ENCODE measurements at places on chromosomes 5 and 9. TPM values are rescaled to one million over a fixed set of nuclear protein-coding genes. Genes with fewer than 3 reads are reported as not detected.
A peak's percentile ranks its signal among the peaks of the same experiment; 100 is the strongest.

DNA sequence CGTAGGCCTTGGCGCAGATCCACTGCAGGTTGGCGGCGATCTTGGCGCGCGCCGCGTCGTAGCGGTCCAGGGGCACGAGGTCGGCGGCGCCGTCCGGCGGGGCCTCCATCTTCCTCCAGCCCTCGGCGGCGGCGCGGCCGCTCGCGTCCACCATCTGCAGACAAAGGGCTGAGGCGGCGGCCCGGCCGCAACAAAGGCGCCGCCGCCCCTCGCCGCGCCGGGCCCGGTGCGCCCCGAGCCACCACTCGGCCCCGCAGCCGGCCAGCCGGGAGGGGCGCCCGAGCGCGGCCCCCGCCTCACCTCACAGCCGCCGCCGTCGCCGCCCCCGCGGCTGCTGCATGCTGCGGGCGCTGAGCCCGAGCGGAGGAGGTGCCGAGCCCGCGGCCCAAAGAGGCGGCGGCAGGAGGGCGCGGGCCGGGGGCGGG, 328 bp downstream of the CAMSAP1 start:
- H3K36me3 ChIP-seq = peaks cover 54% of the 10 kb centered on the region
- DNase-seq = no peak
- no peak overlapping the region for H3K4me3 ChIP-seq
- H3K27ac ChIP-seq = no peak overlapping the region
- no peaks in the 10 kb centered on the region for H3K27me3 ChIP-seq
- H3K4me1 ChIP-seq = peaks cover 67% of the 10 kb centered on the region

DNA sequence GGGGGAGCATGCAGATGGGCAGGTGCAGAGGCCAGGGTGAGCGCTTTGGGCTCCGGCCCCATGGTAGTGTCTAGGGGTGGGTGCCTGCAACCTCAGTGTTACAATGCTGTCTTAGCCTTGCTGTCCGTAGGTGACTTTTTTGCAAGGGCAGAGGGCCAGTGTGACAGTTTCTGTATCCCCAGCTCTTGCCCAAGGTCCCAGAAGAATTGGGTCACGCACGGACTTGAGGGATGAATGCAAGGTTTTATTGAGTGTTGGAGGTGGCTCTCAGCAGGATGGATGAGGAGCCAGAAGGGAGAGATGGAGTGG, 492.5 kb downstream of the AGTPBP1 start:
- H3K4me1 ChIP-seq = no peaks in the 10 kb centered on the region
- no peaks in the 10 kb centered on the region for H3K27me3 ChIP-seq
- no peak overlapping the region for H3K27ac ChIP-seq
- no peak overlapping the region for H3K4me3 ChIP-seq
- no peak for DNase-seq
- H3K36me3 ChIP-seq = no peaks in the 10 kb centered on the region

The MTMR12 gene
- 22.8 TPM for total RNA-seq

The PRXL2C gene
- total RNA-seq = 5.5 TPM

- H3K4me3 ChIP-seq = no peak overlapping the region
- DNase-seq = no peak
- H3K27ac ChIP-seq = no peak overlapping the region
- no peaks in the 10 kb centered on the region for H3K4me1 ChIP-seq
These were observed 285.1 kb downstream of the TMEM167A start for GRCh38 chr5:82792096-82792495.

DNA sequence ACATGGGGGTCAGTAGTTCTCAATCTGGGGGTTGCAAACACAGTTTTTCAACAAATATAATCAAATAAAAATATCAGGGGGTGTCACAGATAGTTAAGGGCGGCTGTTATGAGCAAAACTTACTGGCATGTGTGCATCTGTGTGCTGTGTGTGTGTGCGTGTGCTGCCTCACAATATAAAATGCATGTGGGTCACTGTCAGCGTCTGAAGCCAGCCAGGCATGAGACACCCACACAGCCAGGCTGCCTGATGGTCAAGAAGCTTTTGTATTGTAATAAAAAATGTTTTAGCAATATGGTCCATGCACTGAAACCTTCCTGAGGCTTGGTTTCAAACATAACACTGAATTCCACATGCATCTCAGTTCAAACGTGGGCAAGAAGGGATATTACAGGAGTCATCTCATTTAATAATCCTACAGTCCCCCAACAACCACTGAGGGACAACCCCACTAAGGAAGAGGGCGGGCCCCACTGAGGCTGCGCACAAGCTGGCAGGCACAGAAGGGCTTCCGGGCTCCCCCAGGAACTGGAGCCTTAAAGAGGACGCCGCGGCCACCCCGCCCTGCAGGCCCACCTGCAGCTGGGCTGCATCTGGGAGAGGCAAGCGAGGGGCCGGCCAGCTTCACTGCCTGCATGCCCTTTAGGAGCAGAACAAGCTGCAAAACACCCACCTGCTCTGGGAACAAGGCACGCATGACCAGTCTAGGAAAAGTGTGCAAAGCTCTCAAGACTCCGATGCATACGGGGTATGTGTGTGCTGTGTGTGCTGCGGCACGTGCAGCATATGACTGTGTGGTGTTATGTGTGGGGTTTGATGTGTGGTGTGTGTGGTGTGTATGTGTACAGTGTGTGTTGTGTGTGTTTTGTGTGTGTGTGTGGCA, 14.1 kb downstream of the SEMA4D start:
- peak; percentile 79 for DNase-seq
- H3K27me3 ChIP-seq = no peaks in the 10 kb centered on the region
- peaks cover 91% of the 10 kb centered on the region for H3K4me1 ChIP-seq
- peaks cover 42% of the 10 kb centered on the region for H3K36me3 ChIP-seq
- peak overlapping the region; percentile 79 for H3K4me3 ChIP-seq
- peak overlapping the region; percentile 93 for H3K27ac ChIP-seq

- no peak overlapping the region for H3K27ac ChIP-seq
- H3K4me3 ChIP-seq = no peak overlapping the region
- H3K36me3 ChIP-seq = peaks cover 3% of the 10 kb centered on the region
- no peak for DNase-seq
- H3K27me3 ChIP-seq = no peaks in the 10 kb centered on the region
- H3K4me1 ChIP-seq = no peaks in the 10 kb centered on the region
These were observed 2.0 kb upstream of the C1QTNF3 start for GRCh38 chr5:34045023-34045422.

DNA sequence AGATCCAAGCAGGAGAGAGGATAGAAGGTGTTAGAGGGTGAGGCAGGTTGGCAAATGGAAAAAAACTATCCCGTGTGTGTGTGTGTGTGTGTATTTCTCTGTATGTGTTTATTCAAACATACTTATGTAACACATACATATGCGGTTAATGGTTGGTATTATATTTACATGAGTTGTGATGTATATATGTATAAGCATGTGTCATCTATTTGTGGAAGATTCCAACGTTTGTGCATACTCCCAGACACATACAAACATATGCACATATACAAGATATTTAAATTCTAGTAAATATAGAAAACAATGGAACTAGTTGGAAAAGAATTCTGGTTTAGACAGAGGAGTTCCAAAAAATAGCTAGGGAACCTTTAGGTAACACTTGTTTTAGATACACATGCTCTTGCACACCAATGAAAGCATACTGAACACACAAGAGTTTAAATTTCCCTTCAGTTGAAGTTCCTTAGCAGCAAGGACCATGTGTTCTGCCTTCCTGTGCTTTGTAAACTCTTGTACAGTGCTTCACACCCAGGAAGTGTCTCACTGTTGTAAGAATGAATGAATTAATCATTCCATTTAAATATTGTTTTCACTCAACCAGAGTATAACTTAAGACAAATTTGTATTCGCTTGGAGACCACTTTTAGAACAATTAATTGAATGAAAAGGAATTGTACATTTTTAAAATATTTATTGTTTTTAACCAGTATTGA, 257.8 kb downstream of the FER start:
- H3K4me1 ChIP-seq = no peaks in the 10 kb centered on the region
- DNase-seq = no peak
- no peak overlapping the region for H3K4me3 ChIP-seq
- H3K27me3 ChIP-seq = no peaks in the 10 kb centered on the region
- H3K36me3 ChIP-seq = no peaks in the 10 kb centered on the region

The TMEM267 gene
- 15.7 TPM for total RNA-seq

- H3K4me1 ChIP-seq = no peaks in the 10 kb centered on the region
- H3K36me3 ChIP-seq = no peaks in the 10 kb centered on the region
- no peak overlapping the region for H3K27ac ChIP-seq
- no peaks in the 10 kb centered on the region for H3K27me3 ChIP-seq
These were observed 120.3 kb upstream of the BASP1 start for GRCh38 chr5:17096952-17097695.

DNA sequence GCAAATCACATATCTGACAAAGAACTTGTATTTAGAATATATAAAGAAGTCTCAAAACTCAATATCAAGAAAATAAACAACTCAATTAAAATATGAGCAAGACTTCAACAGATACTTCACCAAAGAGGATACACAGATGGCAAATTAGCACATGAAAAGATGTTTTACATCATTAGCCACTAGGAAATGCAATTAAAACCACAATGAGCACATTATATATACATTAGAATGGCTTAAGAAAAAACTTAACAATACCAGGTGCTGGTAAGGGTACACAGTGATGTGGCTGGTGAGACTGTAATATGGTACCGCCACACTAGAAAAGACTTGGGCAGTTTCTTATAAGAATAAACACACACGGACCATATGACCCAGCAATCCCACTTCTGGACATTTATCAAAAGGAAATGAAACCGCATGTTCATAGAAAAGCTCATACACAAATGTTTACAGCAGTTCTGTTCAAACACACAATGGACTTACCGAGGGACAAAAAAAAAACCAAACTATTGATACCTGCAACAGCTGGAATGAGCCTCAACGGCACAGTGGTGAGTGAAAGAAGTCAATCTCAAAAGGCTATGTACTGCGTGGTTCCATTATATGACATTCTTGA, 27.6 kb downstream of the SEMA4D start:
- DNase-seq = peak; percentile 5
- H3K4me3 ChIP-seq = peak overlapping the region; percentile 38
- peaks cover 92% of the 10 kb centered on the region for H3K4me1 ChIP-seq
- H3K27ac ChIP-seq = peak overlapping the region; percentile 95
- peaks cover 79% of the 10 kb centered on the region for H3K36me3 ChIP-seq
- H3K27me3 ChIP-seq = no peaks in the 10 kb centered on the region

GRCh38 chr5:143177263-143177983, 226.1 kb downstream of the NR3C1 start:
- no peaks in the 10 kb centered on the region for H3K27me3 ChIP-seq
- DNase-seq = no peak
- peaks cover 10% of the 10 kb centered on the region for H3K4me1 ChIP-seq
- H3K27ac ChIP-seq = no peak overlapping the region
- no peak overlapping the region for H3K4me3 ChIP-seq

GRCh38 chr9:137459601-137460362, 648 bp upstream of the NSMF start:
- peaks cover 12% of the 10 kb centered on the region for H3K36me3 ChIP-seq
- DNase-seq = peak; percentile 32
- peak overlapping the region; percentile 38 for H3K4me3 ChIP-seq
- H3K27me3 ChIP-seq = no peaks in the 10 kb centered on the region

- DNase-seq = no peak
- H3K27me3 ChIP-seq = peaks cover 5% of the 10 kb centered on the region
- no peaks in the 10 kb centered on the region for H3K4me1 ChIP-seq
- H3K4me3 ChIP-seq = no peak overlapping the region
These were observed 98.1 kb upstream of the TUT7 start for GRCh38 chr9:86452201-86452828.

The NEUROG1 gene
- not detected for total RNA-seq

DNA sequence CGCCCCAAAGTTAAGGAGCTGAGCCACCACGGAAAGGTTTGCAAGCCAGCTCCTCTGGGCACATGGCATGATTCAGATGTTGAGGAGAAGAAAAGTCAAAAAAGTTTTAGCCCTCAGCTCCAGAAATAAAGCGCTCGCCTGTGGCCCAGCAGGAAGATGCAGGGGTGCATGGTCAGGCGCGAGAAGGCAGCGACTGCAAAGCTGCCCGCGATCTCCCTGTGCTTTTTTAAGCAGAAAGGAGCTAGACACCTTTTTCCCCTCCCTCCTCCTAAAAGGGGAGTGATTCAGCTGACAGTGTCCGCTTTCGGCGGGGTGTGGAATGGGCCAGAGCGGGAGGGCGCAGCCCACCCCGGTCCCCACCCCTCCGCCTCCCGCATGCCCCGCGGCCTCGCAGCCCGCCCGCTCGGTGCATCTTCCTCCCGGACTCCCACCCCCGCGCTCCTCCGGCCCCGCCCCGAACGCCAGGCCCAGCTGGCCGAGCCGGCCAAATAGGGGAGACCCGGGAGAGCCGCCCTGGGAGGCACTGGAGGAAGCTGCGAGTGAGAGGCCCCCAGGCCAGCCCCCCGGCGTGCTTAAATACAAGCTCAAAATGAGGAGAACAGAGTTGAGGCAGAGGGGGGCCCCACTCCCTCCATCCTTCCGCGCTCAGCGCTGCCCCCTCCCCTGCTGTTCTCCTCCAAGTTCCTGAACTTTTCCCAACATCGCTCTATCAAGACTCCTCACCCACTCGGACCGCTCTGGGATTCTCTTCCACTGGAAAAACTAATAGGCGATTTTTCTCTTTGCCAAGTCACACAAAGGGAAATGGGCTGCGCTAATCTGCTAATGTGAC, at the start of gene ADAMTS12:
TSS of gene ADAMTS12 (minus strand) at position 203 of the 832 bp plus-strand sequence. CDS start at position 69, 134 bp downstream.
- no peak within 1 kb of the TSS for H3K4me3 ChIP-seq
- peaks cover 3% of the 10 kb centered on the region for H3K4me1 ChIP-seq
- no peaks in the 10 kb centered on the region for H3K36me3 ChIP-seq
- DNase-seq = no peak

DNA sequence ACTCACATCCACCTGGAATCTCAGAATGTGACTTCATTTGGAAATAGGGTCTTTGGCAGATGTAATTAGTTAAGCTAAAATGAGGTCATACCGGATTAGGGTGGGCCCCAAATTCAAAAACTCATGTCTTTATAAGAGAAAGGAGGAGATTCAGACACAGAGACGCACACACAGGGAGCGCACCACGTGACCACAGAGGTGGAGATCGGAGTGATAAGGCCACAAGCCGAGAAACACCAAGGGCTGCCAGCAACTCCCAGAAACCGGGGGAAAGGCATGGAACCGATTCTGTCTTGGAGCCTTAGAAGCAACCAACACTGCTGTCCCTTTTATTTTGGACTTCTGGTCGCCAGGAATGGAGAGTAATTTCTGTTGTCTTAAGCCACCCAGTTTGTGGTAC, 31.8 kb upstream of the LMX1B start:
- no peak overlapping the region for H3K27ac ChIP-seq
- DNase-seq = no peak
- no peak overlapping the region for H3K4me3 ChIP-seq
- no peaks in the 10 kb centered on the region for H3K4me1 ChIP-seq
- H3K36me3 ChIP-seq = no peaks in the 10 kb centered on the region

The CTNND2 gene
- total RNA-seq = not detected

The SMIM33 gene
- total RNA-seq = 0.50 TPM

The CDKN2B gene
- not detected for total RNA-seq

DNA sequence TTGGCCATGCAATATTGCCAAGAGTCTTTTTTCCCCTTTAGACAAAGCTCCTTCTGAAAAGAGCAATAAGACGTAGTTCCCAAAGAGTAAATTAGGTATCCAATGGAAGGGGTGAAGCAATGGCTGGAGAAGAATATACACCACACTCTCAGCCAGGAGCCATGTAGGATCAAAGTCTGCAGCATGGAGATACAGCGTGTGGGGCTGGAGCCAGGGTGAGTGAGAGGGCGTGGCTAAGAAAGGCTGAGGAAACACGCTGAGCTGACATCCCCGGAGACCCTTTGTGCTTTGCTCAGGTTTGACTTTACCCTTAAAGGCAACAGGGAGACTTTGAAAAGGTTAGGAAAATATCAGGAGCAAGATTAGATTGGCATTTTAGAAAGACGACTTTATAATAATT, 87.1 kb upstream of the ELL2 start:
- H3K4me3 ChIP-seq = no peak overlapping the region
- H3K27me3 ChIP-seq = peaks cover 9% of the 10 kb centered on the region
- no peaks in the 10 kb centered on the region for H3K36me3 ChIP-seq
- no peak for DNase-seq
